ENCODE measurements at places on chromosomes 6 and 20.

GRCh38 chr20:23153696-23154341 lies 67.7 kb upstream of the CD93 start:
- no peak for DNase-seq

- DNase-seq, result no peak
Observed at GRCh38 chr6:79338493-79338892, 104.0 kb upstream of the HMGN3 start.

GRCh38 chr20:44209686-44210405 lies 725 bp downstream of the OSER1 start:
- no peak for DNase-seq

- no peak for DNase-seq
Observed at GRCh38 chr6:137412562-137412961, 81.6 kb downstream of the OLIG3 start.

DNA sequence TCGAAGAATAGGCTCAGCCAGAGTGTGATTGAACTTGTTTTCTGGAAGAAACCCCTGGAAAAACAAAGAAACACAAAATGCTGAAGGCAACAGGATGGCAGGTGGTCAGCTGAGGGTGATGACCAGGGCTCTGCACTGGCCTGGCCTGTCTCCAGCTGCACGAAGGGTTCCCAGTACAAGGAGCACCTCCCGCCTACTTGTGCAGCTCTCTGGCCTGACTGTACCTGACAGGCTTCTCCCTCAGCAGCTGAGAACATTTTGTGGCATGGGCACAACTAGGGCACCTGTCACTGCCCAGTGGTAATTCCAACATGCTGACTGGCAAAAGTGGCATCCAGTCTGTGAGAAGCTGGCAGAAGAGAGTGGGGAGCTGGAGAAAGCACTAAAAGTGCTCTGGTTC lies 38.8 kb upstream of the EMILIN3 start:
- DNase-seq, result no peak

- DNase-seq, result no peak
Observed at GRCh38 chr6:47762502-47762901, 19.3 kb upstream of the OPN5 start.

DNA sequence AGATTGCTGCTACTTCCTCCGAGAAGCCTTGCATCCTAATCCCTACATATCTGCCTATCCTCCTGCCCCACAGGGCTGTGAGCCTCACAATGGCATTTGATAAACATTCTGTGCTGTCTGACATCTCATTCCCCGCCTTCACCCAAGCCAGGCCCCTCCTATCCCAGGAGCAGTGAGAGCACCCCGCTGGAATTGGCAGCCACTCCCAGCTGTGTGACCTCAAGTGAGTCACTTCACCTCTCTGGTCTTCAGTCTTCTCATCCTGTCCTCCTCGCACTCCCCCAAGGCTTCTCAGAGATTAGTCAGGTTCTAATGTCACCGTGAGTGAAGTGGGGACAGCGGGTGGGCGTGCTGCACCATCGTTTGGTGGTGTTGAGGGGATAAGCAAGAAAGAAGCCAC lies 81.7 kb downstream of the CDH22 start:
- no peak for DNase-seq

GRCh38 chr6:45555981-45556771 lies 178.4 kb upstream of the SUPT3H start:
- no peak for DNase-seq

- no peak for DNase-seq
Observed at GRCh38 chr20:36346256-36346655, 40.1 kb downstream of the DLGAP4 start.

- DNase-seq, result no peak
Observed at GRCh38 chr20:20363434-20363798, 4.5 kb upstream of the INSM1 start.
